CD4-positive, alpha-beta T cell treated with Interleukin-15 for 1 hour (primary cell): ENCODE measurements at places on chromosomes 2 and 18.
A peak's percentile ranks its signal among the peaks of the same experiment; 100 is the strongest.

GRCh38 chr2:64966839-64967238, 22.4 kb upstream of the SLC1A4 start:
- no peak for DNase-seq

DNA sequence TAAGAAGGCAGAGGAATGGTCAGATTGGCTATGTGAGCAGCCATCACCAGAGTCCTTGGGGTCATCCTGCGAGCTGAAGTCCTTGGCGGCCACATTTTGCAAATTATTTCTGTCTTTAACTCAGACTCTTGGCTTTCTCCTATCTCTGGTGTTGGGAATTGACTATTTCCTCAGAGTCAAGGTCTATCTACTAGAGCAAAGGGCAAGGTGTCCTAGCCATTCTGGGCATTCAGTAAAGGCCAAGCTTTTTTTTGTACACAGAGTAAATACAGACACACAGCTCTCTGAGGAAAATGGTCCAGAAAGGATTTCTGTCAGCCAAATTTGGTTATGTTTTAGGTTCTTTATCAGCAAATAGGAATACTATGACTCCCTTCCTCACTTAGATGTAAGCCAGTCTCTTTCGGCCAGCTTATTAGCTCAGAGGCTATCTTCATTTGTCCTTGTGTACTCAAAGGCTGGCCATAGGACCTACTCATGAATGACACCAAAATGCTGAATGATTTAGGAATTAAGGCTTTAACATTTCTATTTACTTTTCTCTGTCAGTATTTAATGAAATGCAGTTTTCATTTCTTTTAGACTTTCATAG, 146.5 kb downstream of the CNTNAP5 start:
- DNase-seq: no peak

DNA sequence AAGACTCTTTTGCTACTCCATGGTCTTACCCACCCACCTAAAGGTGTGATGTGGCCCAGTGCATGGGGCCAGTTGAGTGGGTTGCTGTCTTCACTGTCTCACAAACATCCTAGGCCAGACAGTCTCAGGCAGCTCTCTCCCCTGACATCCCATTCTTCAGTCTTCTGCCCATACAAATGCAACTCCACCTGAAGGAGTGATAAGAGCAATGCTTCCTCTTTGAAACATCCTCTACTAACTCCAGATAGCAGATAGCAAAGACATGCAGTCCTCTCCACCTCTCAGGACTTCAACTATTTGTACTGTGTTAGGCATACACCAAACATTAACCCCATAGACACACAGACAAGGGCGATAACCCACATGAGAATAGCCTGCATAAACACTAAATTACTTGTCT, 71.3 kb downstream of the MTHFD2 start:
- no peak for DNase-seq

GRCh38 chr18:49059028-49059834, 108.5 kb upstream of the SMAD7 start:
- no peak for DNase-seq

DNA sequence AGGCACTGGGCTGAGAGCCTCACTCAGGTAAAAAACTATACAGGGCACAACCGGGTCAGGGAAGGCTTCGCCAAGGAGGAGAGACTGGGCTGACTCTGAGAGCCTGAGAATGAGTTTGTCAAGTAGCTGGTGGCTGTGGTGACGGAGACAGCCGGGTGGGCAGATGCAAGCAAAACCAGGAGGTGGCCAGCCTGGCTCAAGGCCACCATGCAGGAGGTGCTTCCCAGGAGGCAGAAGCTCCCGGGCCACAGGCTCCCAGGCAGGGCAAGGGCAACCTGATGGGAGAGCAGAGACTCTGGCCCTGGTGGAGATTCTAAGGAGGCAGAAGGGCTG, 2.9 kb upstream of the INHBB start:
- DNase-seq: no peak

GRCh38 chr2:1692342-1692741, 52.0 kb downstream of the PXDN start:
- DNase-seq: no peak

- no peak for DNase-seq
Measured at GRCh38 chr2:129709956-129710598, 269.4 kb upstream of the RAB6C start.

GRCh38 chr2:142650601-142651000, 226.9 kb upstream of the KYNU start:
- no peak for DNase-seq

GRCh38 chr2:127226520-127227263, 6.6 kb upstream of the CYP27C1 start:
- DNase-seq: no peak

- no peak for DNase-seq
Measured at GRCh38 chr18:24831871-24832665, 371.6 kb downstream of the HRH4 start.

DNA sequence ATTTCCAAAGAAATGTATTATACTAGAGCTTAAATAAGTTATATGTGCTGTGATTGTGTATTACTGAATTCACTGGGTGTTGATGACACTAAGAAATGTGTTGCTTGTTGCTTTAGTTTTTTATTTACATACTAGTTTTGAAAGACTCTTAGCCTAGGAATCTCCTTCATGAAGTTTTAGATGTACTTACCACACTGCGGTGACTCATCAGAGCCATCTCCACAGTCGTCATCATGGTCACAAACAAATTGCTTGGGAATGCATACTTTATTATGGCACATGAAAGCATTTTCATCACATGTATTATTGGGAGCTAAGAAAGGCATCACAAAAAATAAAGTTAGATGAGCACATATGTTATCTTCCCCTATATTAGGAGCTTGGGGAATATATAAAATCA, 1624.2 kb downstream of the LRP1B start:
- DNase-seq: no peak

DNA sequence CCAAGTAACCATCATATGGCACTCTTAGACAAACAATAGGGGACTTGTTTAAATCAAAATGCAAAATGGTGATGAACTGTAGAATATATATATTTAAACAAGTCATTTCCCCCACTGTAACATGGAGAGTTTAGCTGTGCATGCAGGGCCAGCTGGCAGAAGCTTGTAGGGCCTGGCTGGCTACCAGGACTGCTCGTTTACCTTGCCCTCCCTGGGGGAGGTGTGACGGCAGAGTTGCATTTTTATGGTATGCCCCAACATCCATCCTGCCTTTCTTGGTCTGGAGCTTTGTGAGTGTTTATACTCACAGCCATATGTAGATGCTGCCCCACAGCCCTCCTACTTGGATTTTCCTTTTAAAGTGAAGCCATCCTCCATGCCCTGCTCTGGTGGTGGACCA, 101.7 kb upstream of the ZFP36L2 start:
- DNase-seq: no peak

GRCh38 chr2:168814046-168814445, 11.6 kb downstream of the NOSTRIN start:
- no peak for DNase-seq

GRCh38 chr2:10960606-10961489, 49.1 kb downstream of the KCNF1 start:
- DNase-seq: no peak

GRCh38 chr18:73947180-73947921, 200.3 kb downstream of the FBXO15 start:
- DNase-seq: no peak

DNA sequence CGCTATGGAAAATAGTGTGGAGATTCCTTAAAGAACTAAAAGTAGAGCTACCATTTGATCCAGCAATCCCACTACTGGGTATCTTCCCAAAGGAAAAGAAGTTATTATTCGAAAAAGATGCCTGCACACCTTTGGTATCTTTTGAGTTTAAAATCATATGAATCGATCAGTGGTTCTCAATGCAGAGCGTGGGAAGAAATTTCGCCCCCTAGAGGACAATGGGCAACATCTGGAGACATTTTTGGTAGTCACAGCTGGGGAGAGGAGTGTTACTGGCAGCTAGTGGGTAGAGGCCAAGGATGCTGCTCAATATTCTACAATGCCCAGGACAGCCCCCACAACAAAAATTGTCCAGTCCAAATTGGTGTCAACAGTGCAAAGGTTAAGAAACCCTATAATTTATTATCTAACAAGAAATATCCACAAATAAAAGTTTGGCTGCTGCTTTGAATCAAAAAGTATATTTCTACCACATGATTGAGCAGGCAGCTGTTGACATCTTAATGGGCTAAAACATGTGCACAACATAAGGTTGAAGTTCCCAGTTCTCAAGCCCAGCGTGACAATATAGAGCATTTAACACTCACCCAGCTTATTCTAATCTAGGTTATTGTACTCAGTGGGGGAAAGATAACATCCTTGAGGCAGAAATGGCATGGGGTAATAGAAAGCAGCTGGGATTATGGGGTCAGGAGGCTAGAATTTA, 425.7 kb downstream of the LRATD1 start:
- DNase-seq: no peak

DNA sequence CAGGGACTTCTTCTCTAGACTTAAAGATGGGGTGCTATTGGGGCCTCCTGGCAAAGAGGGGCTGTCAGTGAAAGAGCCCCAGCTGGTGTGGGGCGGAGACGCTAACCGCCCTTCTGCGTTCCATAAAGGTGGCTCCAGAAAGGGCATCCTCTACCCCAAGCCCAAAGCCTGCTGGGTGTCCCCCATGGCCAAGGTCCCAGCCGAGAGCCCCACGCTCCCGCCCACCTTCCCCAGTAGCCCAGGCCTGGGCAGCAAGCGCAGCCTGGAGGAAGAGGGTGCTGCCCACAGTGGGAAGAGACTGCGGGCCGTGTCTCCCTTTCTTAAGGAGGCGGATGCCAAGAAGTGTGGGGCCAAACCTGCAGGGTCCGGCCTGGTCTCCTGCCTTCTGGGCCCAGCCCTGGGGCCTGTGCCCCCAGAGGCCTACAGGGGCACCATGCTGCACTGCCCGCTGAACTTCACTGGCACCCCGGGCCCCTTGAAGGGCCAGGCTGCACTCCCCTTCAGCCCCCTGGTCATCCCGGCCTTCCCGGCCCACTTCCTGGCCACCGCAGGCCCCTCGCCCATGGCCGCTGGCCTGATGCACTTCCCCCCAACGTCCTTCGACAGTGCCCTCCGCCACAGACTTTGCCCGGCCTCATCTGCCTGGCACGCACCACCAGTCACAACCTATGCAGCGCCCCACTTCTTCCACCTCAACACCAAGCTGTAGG, 15.2 kb downstream of the ARID5A start:
- DNase-seq: peak; percentile 16

DNA sequence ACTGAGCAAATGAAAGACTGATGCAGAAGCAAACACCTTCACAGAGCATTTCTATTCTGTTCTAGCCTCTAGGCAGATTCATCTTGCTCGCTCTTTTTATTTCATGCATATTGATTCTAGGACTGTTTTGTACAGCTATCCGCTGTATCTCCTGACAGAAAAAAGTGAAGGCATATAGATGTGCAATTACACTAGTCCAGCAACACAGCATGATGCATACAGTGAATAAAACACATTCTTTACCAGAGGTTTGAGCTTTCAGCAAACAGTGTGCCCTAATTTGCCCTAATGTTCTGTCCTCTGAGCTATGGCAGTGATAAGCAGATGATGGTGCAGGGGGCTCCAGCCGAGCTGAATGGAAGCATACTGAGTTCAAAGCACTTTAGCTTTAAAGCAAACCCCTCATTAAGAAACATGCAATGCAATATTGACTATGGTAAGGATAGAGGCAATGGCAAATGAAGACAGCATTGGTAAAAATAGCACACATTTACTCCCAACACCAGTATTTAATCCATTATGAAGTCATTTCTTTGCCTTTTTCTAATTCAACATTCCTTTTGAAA, 141.2 kb upstream of the RGPD4 start:
- no peak for DNase-seq

DNA sequence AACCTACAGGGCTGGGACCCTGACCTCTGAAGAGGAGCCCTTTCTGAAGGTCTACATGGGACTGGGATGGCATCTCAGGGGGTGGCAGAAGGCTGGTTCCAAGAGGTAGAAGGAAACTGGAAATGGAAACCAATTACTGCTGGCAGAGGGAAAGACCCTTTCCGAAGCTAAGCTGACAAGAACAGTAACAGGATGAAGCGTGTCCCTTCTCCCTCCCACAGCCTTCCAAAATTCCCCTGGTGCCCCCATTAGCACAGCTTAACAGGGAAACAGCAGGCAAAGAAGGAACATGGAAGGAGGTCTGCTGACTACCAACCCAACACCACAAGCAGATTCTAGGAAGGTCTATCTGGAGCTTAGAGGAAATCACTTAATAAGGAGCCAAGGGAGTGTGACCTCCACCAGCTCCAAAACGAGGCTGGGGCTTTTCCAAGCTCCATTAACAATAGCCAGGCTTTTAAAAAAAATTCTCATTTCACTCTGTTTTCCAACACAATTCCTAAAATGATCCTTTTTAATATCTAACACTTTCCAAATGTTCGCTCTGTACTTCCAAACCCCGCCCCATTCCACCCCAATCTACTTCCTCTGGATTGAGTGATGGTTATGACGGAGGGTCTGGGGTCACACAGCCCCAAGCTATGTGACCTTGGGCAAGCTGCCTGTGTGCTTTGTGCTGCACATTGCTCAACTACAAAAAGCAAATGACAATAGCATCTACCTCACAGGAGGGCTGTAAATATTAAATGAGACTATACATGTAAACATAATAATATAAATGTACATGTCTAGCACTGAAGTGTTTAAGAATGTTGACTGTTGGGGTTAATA, 55.2 kb downstream of the STK39 start:
- DNase-seq: no peak

DNA sequence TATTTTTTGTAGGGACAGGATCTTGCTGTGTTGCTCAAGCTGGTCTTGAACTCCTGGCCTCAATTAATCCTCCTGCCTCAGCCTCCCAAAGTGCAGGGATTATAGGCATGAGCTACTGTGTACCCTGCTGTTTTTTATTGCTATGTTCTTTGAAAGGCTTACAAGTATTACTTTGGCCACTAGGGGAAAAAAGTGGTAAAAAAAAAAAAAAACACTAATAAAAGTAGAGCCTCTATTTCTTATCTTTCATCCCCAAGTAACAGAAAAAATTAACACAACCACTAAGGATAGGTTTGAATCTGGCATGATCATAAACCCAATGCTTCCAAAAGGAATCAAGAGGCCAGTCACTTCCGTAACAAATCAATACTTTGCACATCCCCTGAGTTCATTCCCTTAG, 11.6 kb downstream of the NOL10 start:
- no peak for DNase-seq

- no peak for DNase-seq
Measured at GRCh38 chr2:15128846-15129245, 432.3 kb downstream of the NBAS start.

DNA sequence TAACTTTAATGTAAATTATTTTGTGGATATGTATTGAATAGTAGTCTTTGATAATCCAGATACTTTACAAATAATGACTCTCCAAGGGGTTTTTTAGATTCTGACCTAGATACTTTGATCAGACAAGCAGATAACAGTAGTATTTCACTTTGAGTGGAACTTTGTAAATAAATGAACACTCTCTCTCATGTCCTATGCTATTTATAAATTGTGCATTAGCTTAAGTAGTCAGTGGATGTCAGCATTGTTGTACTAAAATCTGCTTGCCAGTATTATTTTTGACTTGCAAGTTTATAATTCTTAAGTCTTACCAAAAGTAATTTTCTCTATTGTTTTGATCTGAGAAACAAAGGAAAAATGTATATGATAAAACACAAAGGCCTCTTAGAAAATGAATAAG, 1113.1 kb upstream of the NRXN1 start:
- no peak for DNase-seq
